ENCODE measurements at places on chromosomes 6 and 20.

DNA sequence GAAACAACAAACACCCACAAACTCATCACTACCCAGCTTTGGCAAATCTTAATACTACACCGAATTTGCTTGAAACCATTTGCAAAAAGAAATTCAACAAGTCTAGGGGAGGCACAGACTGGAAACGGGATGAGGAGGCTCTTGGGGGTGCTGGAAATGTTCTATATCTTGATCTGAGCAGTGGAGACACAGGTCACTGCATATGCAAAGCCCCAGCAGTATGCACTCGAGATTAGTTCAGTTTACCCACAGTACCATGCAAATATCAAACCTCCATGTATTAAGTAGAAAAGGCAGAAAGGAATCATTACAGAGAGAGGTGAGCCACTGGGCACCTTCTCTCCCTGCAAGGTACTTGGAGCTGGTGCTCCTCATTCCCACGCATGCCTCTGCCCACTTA is 75.9 kb downstream of the PREX1 start:
- no peak for DNase-seq

DNA sequence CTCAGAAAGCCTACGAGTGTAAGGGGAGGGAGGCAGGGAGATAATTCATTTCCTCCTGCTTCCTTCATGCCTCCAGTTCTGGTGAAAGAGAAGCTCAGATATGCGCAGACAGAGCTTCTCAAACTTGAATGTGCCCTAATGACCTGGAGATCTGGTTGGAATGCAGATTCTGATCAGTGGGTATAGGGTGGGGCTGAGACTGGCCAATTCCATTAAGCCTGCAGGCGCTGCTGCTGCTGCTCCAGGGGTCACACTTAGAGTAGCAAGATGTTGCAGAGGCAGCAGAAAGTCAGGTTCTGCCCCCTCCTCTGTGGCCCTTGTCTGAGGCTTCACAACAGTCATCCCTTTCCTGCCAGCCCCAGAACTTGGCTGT is 161.0 kb downstream of the DHX35 start:
- DNase-seq, result no peak

DNA sequence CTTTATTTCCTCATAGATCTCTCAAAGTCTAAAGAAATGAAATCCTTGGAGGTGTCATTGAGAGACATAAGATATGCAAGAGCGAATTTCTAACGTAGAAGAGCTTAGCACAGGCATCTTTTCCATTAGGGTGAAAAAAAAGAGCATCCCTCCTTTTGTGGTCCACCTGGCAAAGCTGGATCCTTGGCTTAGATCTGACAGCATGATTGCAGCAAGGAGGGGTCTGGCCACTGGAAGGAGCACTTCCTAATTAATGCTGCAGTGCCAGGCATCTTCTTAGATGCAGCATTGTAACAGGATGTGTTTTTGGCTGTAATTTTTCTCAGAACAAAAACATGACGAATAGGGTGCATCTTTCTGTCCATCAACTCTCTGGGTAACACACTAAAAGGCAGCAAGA is 60.1 kb upstream of the TFAP2D start:
- no peak for DNase-seq

DNA sequence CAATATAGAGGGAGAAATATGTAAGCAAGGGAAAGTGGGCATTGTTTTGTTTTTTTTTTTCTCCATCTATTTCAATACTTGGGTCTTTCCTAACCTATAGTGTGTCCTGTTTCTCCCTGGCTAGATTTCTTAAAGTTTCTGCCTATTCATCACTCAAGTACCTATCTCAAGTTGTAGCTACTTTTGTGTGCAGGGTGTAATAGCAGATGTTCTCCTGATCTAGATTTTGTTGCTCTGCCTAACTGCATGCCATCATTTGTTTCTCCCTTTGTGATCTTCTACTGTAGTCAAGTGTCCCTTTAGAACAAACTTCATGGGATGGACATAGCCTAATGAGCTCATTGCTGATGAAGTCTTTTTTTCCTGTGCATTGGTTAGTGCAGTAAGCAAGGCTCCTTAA is 45.8 kb downstream of the TOP1 start:
- DNase-seq, result no peak

GRCh38 chr6:111537528-111537920 is 54.5 kb upstream of the REV3L start:
- DNase-seq, result no peak

GRCh38 chr6:125596020-125596419 is 153.4 kb upstream of the HEY2 start:
- DNase-seq, result no peak

DNA sequence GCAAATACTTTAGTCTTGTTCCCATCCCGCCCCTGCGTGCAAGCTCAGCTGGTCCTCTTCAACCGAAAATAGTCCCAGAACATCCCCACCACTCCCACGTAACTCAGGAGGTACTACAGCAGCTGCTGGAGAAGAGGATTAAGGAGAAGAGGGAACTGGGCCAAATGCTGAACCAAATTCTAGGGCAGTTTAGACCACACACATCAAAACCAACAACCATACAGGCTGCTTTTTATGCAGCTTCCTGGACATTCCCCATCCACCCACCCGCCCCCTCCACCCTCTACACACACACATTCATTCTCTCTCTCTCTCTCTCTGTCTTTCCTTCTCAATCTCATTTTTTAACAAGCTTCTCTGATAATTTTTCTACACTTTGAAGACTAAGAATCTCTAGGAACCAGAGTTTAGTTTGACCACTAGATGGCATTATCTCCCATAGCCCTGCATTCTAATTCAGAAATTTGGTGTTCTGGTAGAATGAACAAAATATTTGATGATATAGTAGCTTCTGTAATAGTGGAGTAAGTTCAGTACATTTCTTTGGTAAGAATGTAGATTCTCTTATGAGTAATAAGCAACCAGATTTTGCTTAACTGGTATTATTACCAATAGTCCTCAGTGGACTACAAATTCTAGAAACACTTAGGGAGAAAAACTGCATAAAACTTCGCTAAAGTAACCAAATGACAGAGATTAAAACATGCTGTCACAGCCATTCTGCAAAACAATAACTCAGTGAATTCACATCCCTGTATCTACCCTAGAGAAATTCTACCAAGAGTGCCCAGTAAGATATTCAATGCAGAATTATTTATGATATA is 52.1 kb upstream of the BEND6 start:
- no peak for DNase-seq

GRCh38 chr6:95973976-95974375 is 41.8 kb upstream of the FUT9 start:
- DNase-seq, result no peak

DNA sequence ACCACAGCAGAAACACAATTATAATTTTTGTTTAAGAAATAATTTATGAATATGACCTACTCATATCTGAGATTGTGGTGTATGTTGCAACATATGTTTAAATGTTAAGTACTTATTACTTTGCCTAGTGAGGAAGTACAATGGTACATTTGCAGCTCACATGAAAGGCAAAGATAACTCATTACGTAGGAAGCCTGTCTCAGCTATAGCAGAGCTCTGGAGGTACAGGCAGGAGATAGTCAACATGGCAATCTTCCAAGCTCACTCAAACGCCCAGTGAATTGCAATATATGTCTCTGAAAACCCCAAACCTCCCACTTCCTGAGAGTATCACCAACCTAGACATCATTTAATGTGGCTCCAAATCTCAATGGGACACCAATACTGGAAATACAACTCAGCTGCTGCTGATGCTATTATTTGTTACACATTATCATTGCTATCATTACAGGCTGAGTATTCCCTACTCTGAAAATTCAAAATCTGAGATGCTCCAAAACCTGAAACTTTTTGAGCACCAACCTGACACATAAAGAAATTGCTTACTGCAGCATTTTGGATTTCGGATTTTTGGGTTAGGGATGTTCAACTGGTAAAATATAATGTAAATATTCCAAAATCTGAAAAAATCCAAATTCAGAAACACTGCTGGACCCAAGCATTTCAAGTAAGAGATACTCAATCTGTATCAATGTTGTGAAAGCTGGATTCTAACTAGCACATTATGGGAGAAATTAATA is 25.1 kb upstream of the GSTA4 start:
- DNase-seq, result no peak

GRCh38 chr6:45436544-45437438 is 59.1 kb upstream of the SUPT3H start:
- no peak for DNase-seq

DNA sequence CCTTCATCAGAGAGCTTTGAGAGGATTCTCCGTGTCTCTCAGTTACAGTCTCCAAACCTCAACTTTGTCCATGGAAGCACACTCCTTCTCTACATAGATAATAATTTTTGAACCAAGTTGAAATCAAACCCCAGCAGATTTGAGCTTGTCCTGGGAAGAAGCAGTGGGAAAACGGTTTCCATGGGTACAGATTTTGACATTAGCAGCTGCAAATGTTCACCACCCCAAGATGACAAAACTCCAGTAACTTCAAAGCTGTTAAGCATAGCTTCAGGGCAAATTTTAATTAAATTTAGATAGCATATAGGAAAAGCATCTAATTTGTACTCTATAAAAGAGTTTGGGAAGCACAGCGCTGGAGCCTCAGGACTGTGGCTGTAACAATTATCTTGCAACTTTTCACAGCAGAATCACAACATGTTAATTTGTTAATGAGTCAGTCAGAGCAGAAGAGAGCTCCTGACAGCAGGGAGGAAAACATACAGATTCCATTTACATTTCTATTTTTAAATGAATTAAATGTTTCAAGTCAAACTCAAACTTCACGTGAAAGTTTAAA is 240.7 kb downstream of the BMP7 start:
- no peak for DNase-seq

- no peak for DNase-seq
Observed at GRCh38 chr6:126388104-126388598, 48.2 kb downstream of the CENPW start.

- DNase-seq, result no peak
Observed at GRCh38 chr20:15570156-15570555, 1003.1 kb downstream of the KIF16B start.

DNA sequence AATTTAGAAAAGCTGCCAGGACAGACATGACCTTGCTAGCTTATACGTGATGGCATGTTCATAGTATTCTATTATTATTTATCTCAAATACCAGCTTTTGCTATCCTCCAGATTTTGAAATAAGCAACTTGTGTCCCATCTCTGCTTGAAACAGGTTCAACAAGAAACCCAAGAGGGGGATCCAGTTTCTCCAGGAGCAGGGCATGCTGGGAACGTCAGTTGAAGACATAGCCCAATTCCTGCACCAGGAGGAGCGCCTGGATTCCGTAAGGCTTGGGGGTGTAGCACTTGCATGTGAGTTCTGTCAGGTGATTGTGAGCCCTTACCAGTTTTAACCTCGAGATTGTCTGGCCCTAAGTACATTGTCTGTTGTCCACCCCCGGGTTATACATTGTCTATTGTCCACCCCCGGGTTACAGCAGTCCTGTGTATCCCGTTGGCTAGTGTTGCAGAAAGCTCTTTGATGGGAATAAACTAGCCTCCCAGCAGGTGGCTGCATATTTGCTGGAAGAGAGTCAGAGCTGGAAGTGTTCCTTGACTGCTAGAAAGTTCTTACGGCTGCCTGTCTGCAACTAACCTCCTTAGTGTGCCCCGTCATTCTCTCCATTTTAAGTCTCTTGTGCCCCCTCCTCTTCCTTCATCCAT is 61.4 kb upstream of the CSE1L start:
- DNase-seq, result no peak

DNA sequence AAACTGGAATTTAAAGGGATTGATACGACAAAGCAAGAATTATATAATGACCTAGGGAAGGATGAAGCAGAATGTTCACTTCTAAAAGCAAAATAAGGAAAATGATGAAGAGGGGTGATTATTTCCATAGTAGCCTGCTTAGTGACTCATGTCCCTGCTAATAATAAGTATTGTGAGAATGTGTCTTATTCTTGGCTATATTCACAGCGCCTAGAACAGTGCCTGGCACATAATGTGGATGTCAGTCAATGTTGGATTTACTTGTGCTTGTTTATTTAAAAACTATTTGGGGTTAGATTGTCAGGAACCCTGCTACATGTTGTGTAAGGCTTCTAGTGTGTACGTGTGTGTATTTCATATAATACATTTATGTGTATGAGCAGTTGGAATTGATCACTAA is 85.1 kb downstream of the ZFAND3 start:
- DNase-seq, result no peak

DNA sequence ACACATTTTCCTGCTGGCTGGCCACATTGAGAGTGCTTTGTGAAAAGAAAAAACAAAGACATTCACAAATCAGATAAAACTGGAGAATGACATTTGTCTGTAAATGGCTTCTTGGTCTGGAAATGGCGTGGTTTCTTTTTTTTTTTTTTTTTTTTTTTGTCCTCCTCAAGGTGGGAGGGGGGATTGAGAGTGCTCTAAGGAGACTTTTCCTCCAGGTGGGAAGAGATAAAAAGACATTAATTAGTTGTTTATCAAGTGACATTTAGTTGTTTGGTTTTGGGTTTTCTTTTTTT is 40.4 kb downstream of the GNAS start:
- DNase-seq, result no peak

DNA sequence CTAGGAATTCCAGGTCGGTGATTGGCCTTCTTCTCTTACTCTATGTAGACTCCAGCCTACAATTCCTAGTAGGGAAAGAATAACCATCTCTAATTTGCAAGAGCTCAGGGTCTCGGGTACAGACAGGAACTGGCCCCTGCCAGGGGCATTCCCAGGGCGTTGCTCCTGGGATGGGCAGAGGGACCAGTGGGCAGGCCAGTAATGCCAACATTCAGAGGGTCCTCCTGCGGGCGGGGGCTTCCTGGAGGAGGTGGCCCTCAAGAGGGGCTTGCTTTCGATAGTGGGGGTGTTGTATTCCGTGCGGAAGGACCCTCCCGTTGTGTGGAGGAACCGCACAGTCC is 129.8 kb upstream of the PRND start:
- no peak for DNase-seq

Measured in activated naive CD4-positive, alpha-beta T cell (primary cell).